Endothelial cell of umbilical vein (primary cell): ENCODE measurements at places on chromosomes 12 and 14. TPM values are rescaled to one million over a fixed set of nuclear protein-coding genes. Genes with fewer than 3 reads are reported as not detected.

DNA sequence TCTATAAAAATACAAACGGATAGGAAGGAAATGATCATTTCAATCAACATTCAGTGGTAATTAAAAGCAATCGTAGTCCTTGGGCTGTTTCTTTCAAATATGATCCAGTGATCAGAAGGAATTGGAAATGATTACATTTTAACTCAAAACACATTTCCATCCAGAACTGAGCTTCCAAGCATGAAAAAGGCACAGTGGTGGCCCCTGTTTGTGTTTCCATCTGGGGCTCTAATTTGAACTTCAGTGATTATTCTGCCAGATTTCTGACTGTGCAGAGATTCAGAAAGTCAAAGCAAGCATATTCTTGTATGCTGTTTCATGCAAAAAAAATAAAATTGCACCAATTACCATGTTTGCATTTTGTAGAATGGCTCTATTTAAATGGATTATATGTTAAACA is 157.0 kb upstream of the LMNTD1 start:
- no peak for DNase-seq

GRCh38 chr14:104657101-104657524 is 32.3 kb upstream of the INF2 start:
- no peak for DNase-seq

- peak; percentile 55 for DNase-seq
Measured at GRCh38 chr12:27013611-27014084, 536 bp downstream of the TM7SF3 start.

- no peak for DNase-seq
Measured at GRCh38 chr12:8594072-8594471, 18.6 kb downstream of the AICDA start.

DNA sequence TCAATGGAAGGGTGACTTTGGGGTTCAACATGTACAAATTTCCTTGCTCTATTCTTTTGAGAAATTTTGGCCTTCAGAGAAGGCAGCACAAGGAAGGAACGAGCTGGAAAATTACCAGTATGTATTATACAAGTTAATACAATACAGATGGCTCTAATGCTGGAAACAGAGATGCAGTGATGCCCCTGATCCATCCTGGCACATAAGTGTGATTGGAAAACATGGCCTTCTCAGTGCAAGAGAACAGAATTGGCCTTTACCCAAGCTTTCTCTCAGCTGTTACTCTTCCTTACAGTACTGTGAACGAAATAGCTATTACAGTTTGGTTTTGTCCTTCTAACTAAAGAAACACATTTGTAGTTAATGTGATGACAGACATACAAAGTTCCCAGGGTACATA is 102.5 kb upstream of the GPHB5 start:
- DNase-seq: no peak

DNA sequence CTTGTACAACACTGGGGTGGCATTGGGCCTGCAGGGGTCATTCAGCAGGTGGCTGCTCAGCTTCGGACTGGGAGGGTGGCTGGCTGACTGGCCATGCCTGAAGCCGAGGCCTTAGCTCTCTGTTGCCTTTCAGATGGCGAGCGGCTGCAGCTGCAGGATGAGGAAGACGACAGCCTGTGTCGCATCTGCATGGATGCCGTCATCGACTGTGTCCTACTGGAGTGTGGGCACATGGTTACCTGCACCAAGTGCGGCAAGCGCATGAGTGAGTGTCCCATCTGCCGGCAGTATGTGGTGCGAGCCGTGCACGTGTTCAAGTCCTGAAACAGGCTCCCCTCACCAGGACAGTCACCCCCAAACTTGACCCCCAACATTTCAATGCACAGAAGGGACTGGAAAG is 23.3 kb downstream of the RNF34 start:
- DNase-seq: no peak

- peak; percentile 66 for DNase-seq
Measured at GRCh38 chr12:47651368-47652254, 54.2 kb downstream of the RPAP3 start.

GRCh38 chr12:68497702-68498101 is 113.0 kb upstream of the RAP1B start:
- peak; percentile 13 for DNase-seq

The FAM186B gene
- 0.21 and 0.33 TPM in 2 replicates for total RNA-seq

- DNase-seq: peak; percentile 20
Measured at GRCh38 chr14:34450542-34450915, 11.5 kb downstream of the SPTSSA start.

DNA sequence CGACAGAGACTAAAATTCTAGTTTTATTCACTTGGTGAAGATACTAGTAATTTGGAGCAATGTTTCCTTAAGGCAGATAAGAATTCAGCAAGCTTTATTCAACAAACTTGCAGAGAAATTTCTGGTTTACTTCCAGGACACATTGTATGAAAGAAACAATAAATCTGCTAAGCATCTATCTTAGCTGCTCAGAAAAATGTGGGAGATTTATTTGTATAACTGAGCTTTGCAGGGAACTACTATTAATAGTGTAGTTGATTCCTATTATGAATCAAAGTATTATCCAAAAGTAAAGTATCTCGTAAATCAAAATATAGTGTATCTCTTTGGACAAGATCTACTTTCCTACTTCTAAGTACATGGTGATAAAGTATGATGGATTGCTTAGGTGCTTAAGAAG is 239.4 kb upstream of the TMTC1 start:
- no peak for DNase-seq

DNA sequence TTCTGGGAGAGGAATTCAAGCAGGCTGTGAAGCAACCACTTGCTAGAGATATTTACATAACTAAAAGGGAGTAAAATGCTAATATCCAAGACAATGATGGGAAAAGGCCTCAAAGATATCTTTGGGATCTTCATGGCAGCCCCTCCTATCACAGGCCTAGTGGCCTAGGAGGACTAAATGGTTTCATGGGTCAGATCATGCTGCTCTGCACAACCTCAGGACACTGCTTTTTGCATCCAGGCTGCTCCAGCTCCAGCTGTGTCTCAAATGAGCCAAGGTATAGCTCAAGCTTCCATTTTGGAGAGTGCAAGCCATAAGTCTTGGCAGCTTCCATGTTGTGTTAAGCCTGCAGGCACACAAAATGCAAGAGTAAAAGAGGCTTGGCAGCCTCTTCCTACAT is 195.6 kb upstream of the SSTR1 start:
- no peak for DNase-seq

DNA sequence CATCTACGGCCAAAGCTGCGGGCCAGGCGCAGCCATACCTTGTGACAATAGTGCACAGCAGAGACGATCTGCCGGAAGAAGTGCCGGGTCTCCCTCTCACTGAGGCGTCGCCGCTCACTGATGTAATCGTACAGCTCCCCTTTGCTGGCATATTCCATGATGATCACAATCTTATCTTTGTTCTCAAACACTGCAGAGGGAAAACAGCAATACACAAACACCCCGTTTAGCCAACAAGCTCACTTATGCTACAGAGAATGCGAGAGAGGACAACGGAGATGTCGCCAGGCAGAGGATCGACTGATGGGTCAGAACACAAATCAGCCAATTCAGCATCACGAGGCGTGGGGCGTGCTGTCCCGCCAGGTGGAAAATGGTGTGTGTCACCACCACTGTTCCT is 52.1 kb downstream of the NUAK1 start:
- DNase-seq: no peak

DNA sequence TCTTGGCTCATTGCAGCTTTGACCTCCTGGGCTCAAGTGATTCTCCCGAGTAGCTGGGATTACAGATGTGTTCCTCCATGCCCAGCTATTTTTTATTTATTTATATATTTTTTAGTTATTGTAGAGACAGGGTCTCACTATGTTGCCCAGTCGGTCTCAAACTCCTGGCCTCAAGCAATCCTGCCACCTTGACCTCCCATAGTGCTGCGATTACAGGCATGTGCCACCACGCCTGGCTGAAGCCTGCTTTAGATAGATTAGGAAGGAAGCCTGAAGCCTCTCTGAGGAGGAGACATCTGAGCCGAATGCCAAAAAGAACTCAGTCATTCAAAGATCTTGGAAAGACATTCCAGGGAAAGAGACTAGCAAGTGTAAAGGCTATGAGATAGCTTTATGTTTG is 10.2 kb downstream of the INHBC start:
- no peak for DNase-seq

DNA sequence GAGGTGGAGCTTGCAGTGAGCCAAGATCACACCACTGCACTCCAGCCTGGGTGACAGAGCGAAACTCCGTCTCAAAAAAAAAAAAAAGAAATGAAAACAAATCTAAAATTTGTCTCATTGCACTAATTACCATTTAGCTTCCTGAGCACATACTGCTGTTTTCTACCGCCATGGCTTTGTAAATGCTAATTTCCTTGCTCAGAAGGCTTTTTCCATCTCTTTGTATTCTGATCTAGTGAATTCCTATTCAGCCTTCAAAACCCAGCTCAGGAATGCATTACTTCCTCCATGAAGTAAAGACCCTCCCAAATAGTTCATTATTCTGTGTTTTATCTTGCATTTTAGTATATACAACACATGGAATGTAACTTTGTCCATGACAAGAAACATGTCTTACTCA is 33.6 kb downstream of the CEP83 start:
- DNase-seq: no peak

DNA sequence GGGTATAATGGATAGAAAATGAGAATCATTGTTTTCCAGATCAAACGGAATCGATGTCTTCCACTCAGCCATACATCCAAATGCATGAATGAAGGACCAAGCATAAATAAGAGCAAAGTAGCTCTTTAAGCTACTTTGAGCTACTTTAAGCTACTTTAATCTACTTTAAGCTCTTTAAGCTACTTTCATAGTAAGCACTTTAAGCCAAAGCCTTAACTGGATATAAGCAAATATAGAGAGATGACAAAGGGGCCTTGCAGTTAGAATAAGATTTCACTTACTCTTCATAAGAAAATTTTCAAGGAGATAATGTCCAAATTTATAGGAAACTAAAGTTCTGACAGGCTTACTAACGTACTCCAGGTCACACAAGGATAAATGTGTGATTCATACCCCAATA is 355.6 kb upstream of the KITLG start:
- DNase-seq: no peak

- no peak for DNase-seq
Measured at GRCh38 chr14:31118892-31119291, 88.7 kb downstream of the HECTD1 start.

The BICDL1 gene
- not detected in 2 replicates for total RNA-seq

DNA sequence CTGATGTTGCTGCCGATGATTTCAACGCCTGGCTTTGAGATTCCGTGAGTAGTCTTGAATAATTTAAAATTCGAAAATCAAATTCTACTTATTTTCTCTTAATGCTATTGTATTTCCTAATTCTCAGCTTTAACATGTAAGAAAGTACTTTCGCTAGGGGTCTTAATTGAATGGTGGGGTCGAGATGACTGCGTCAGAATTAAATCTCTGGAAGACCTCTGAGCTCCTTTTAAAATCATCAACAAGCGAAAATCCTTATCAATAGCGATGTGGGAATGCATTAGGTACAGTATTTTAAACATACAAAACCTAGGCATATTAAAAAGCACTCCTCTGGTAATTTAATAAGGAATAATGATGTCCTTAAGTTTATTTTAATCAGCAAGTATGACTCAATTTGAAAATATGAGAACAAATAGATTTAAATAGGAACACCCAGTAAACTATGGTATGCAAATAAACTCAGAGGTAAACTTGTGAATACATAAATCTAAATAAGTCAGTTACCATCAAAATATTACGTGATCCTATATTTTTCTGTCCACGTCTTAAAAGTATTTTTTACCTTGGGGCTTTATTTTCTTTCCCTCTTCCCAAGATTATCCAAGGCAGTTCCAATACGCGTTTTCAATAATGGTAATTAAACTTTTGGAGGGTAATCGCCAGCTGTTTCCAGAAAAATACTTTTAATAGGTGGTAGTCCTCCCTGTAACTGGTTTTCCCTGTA is 1.4 kb downstream of the FOXA1 start:
- DNase-seq: no peak

The SPIC gene
- total RNA-seq: not detected in 2 replicates

- DNase-seq: peak; percentile 73
Measured at GRCh38 chr12:116599285-116600136, 40.3 kb downstream of the MAP1LC3B2 start.
